Nephron progenitor cell (in vitro differentiated cells): ENCODE measurements at places on chromosomes 3 and 15.

DNA sequence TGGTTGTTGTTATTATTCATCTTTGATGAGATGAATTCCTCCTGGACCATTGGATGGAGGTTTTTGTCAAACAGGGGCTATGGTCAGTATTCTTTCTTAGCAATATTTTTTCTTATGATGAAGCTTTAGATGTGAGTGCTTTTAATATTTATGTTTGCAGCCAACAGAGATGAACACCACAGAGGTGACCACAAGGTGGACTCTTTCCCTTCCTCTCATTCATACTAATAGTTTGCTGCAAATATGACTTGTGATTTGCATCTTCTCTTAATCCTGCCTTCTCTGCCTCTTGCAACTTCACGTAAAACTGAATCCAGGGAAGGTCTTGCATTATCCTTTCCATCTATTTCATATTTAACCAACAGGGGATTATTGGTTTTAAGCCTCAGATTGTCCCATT, 473.1 kb upstream of the UBE2E2 start:
- no peak for DNase-seq

DNA sequence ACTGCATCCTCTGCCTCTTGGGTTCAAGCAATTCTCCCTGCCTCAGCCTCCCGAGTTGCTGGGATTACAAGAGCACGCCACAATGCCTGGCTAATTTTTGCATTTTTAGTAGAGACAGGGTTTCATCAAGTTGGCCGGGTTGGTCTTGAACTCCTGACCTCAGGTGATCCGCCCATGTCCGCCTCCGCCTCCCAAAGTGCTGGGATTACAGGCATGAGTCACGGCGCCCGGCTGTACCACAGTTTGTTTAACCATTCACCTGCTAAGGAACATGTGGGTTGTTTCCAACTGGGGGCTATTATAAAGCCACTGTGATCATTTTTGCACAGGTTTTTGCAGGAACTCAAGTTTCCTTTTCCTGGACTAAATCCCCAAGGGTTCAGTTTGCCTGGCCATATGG, 123.2 kb upstream of the RAP2B start:
- no peak for DNase-seq

DNA sequence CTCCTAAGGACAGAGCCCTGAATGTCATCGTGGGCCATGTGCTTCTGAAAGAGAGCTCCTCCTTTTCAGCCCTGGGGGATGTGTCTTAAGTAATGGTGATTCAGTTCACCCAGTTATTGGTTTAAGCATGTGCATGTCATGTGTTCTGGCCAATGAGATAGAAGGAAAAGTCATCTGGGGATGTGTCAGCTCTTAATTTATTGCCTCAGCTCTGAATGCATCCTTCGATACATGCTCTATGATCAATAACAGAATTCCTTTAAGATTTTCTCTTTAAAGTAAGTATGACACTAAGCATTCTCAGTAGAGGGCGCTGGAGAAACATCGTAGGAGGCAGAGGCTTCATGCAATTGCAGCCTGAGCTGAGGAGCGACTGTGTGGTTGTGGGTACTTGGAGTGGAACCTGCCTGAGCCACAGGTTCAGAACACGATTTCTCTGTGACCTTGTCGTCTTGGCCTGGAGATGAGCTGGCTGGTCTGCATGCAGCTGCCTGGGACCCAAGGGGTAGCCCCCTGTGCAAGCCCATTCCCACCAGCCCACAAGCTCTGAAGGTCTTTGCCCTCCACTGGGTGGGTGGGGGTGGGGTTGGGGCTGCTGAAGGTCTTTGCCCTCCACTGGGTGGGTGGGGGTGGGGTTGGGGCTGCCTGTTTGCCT, 69.5 kb downstream of the C3orf38 start:
- peak; percentile 55 for DNase-seq

DNA sequence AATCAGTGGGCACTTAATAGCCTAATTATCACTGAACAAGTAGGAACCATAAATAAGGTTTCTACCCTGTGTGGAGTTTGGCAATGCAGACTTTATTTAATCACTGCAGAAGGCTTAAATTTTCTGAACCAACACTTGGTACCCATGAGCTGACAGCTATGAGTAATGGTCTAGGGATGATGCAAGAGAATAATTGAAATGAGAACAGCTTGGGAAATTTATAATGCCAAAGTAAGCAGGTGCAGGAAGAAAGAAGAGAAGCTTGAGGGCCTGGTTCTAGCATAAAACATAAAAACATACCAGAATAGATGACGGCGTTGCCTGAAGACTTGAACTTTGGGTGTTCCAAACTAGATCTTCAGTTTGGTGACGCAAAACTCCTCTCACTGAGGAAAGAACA, 67.0 kb downstream of the IMPG2 start:
- no peak for DNase-seq

GRCh38 chr15:78438619-78439285, 736 bp downstream of the IREB2 start:
- DNase-seq, result peak; percentile 61

GRCh38 chr15:101810456-101810855, 1.5 kb upstream of the OR4F15 start:
- DNase-seq, result no peak

DNA sequence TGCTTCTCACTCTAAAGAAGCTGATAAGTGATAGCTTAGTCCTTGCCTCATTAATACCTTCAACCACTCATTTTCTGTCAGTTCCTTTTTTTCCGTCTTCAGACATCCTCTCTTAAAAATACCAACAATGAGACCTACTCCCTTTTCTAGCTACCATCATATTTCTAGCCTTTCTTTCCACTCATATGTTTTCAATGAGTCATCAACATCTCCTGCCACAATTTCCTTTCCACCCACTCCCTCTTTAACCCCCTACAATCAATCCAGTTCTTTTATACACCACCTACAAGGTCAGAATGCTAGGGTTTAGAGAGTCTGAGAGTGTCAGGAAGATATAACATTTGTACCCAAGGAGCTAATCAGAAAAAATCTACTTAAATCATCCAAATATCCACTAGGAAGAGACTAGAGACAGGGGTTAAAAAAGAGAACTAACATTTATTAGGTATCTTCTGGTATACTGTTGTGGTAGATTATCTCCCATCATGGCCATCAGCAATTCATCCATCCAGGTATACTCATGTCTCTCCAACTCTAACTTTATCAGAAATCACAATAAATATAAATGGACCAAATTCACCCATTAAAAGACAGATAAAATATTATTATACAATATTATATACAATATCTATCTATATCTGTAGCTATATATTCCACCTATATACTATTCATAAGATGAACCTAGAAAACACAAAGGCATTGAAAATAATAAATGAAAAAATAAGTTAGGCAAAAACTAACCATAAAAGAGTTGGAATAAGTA, 42.5 kb downstream of the MYLK start:
- no peak for DNase-seq

GRCh38 chr3:194476784-194477183, 10.0 kb downstream of the ATP13A3 start:
- no peak for DNase-seq
